ENCODE measurements at places on chromosomes 4 and X. TPM values are rescaled to one million over a fixed set of nuclear protein-coding genes. Genes with fewer than 3 reads are reported as not detected.
A peak's percentile ranks its signal among the peaks of the same experiment; 100 is the strongest.

GRCh38 chr4:139977838-139978609, 176.0 kb downstream of the MAML3 start:
- no peak for DNase-seq

- no peak for DNase-seq
Measured at GRCh38 chr4:145501051-145501660, 19.5 kb downstream of the SMAD1 start.

GRCh38 chrX:152658302-152658701, 20.6 kb downstream of the GABRQ start:
- DNase-seq: no peak

DNA sequence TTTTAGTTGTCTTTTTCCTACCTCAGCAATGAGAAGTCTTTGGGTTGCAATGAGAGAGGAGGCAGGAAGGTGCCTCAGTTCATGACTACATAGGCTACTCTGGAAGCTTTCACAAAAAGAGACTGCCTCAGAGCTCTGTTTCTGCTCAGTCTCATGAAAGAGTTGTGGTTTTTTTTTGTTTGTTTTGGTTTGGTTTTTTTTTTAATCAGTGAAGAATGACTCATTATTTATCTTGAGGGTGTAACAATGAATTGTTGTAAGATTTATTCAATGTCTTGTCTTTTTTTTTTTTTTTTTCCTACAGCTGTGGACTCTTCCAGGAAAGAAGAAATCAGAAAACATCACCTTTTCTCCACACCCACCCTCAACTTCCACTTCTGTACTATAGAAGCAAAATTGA, 67.5 kb upstream of the CXCL13 start:
- DNase-seq: no peak

DNA sequence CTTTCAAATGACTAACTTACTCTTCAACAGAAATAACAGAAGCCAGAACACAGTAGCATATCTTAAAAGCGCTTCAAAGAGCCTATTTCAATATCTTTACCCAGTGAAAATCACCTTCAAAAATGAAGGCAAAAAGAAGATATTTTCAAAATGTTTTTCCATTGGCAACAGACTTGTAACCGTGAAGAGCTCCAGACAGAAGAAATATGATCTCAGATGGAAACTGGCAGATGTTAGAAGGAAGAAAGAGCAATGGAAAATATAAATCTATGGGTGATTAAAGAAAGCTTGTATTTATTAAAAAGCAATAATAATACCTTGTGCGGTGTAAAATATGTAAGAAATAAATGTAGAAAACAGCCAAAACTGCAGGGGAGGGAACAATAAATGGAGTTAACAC, 35.7 kb downstream of the PRKG2 start:
- no peak for DNase-seq

DNA sequence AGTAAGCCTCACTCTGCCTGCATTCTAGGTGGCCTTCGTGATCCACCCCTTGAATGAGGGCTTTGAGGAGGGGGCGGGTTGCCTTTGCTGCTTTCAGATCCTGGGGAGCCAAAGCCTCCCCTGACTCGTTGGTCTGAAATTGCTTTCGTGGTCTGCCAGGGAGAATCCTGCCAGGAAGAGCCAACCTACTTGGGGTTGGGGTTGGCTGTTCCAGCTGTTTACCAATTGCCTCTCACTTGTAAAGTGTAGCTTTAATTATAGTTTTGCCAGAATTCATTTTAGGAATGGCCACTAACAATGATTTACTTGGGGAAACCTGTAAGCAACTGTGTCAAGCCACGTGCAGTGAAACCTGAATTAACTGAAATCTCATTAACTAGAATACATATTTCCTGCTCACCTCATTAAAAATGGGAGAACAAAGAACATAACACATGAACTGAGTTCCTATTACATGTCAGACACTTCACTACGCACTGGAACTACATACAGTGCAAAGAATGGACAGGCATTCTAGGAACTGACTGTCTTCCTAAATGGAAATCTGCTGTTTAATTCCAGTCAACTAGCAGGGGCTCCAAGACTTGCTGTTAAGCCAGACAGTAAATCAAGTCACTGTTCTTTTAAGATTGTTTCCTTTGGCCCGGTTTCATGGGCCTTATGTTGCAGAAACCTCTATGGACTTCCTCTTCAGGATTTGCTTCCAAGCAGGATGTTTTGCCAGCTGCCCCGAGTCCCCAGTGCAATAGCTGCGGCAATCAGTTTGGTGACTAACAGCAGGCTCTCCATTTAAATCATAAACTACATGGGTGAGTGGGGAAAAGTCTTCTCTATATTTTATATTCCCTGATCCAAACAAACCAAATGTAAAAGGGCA, 16.4 kb upstream of the NKRF start:
- no peak for DNase-seq

DNA sequence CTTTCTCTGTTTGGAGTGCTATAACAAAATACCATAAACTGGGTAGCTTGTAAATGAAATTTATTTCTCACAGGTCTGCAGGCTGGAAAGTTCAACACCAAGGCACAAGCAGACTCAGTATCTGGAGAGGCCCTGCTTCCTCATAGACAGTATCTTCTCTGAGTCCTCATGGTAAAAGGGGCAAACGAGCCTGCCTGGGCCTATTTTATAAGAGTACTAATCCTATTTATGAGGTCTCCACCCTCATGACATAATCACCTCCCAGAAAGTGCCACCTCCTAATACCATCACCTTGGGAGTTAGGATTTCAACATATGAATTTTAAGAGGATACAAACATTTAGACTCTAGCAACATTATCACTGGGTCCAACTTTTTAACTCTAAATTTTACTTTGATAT, 200.3 kb downstream of the STPG2 start:
- no peak for DNase-seq

- DNase-seq: no peak
Measured at GRCh38 chrX:24426921-24427746, 38.0 kb upstream of the PDK3 start.

- no peak for DNase-seq
Measured at GRCh38 chr4:64340218-64341110, 68.8 kb downstream of the TECRL start.

GRCh38 chr4:2006367-2006766, 2.4 kb downstream of the NELFA start:
- DNase-seq: no peak

DNA sequence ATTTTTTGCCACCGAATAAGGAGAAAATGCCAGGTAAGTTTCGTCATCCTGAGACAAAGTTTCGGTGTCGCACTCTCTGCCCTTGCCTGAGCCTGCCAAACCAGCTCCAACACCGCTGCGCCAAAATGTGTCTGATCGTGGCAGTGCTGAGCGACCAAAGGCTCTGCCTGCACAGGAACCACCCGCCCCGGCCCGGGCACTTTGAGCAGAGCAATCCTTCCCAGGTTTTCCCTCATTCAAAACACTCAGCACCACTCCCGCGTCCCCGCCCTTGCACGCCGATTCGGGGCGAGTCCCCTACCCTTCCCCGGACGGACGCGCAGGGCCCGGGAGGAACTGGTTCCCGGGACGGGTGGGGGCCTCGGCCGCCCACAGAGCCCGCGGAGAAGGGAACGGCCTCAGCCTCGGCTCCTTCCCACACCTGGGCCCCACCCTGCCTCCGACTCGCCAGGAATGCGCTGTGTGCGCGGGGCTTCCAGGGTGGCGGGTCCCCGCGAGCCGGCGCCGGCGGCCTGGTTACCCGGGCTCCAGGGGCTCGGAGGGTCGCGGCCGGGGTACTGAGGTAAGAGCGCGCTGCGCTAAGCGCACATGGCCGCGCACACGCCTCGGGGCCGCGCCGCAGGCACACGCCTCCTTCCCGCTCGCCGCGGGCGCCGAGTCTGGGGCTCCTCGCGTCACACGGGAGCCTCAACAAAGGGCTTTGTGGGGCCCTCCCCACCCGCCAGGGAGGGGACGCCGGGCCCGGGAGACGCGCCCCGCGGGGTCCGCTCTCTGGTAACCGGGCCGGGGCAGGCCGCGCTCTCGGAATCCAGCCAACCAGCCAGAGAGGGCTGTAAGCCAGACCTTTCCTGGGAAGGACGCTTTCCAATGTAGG, at the start of gene C4orf36:
Gene C4orf36, minus strand, starts transcription at position 661 of the 874 bp plus-strand sequence. CDS start 902 bp downstream, outside the sequence.
- peak; percentile 81 for DNase-seq

The HTATSF1 gene
- total RNA-seq: 35.2 TPM

The UVSSA gene
- total RNA-seq: 33.5 TPM

The XAGE1A gene
- total RNA-seq: not detected

Data from sciatic nerve (tissue), 2 donors.